A549 (cell line): ENCODE measurements at places on chromosomes 2 and 18. TPM values are rescaled to one million over a fixed set of nuclear protein-coding genes. Genes with fewer than 3 reads are reported as not detected.

GRCh38 chr2:197092431-197092830, 165.9 kb upstream of the PGAP1 start:
- DNase-seq, result no peak

DNA sequence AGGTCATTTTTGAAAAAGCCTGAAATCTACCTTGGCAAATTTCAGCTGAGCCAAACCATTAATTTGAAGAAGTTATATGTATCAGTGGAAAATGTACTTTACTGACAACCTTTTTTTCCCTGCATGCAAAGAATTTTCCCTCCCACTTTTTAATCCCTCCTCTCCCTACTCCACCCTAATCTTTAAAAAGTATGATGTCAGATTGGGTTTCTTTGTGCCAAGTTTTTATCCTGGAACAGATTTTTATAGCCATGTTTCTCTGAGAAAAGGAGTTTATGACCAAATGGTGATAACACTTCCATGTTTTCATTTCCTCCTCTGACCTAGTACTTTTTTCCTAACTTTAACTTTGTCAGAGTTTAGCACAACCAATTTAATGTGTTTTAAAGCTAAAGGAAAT, 250.3 kb upstream of the FOSL2 start:
- DNase-seq, result no peak

- DNase-seq, result no peak
Measured at GRCh38 chr2:241574911-241575623, 16.5 kb downstream of the BOK start.

GRCh38 chr2:139165041-139165440, 384.9 kb upstream of the NXPH2 start:
- no peak for DNase-seq

DNA sequence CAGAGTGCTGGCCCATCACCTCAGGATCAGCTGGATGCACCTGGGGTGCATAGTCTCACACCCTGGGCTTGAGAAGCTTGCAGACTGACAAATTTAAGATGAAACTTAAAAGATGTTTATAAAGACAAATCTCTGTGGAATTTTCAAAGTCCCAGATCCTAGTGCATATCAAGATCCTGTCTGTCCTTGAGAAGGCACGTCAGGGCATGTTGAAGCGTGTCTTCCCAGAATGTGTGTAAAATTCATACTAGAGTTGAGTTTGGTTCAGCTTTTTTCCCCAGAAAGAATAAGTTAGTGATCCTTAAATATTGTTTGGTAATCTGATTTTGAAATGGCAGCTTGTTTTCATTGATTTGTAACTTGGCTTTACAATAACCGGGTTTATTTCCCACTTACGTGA, 27.5 kb downstream of the INSIG2 start:
- no peak for DNase-seq

DNA sequence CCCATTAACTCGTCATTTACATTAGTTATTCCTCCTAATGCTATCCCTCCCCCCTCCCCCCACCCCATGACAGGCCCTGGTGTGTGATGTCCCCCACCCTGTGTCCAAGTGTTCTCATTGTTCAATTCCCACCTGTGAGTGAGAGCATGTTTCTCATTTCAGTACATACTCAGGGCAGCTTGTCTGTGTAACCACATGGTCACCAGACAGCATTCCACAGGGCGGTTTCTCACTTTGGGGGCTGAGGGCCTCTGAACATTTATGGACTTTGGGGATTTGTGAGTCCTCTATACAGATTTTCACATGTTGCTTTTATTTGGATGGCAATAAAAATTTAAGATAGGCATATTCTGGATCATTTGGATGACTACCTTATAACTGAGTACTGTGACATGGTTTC, 84.0 kb downstream of the LYPD6B start:
- DNase-seq, result no peak

GRCh38 chr2:181742361-181742760, 62.0 kb upstream of the NEUROD1 start:
- no peak for DNase-seq

GRCh38 chr2:144320491-144320890, 199.4 kb downstream of the ZEB2 start:
- DNase-seq, result no peak

DNA sequence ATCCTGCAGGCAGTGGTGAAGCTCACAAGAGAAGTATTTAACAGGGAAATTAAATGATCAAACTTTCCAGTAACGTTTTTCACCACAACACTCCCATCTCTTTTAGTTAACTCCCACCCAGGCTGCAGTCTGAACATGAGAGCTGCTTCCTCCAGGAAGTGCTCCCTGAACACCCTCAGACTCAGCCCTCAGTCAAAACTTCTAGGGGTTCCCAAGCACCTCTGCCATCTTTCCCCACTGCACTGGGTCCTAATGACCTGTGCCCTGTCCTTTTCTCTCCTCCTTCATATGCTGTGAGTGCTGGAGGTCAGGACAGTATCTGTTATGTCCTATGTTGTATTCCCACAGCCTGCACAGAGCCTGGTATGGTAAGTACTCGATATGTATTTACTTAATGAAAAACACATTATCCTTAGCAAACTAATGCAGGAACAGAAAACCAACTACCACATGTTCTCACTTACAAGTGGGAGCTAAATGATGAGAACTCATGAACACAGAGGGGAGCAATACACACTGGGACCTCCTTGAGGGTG, 49.2 kb upstream of the ASPRV1 start:
- DNase-seq, result no peak

GRCh38 chr18:24065906-24066305, 51.4 kb downstream of the TTC39C start:
- DNase-seq, result no peak

- no peak for DNase-seq
Measured at GRCh38 chr2:103788951-103789350, 1027.1 kb downstream of the TMEM182 start.

GRCh38 chr2:101518578-101519492, 43.9 kb upstream of the RFX8 start:
- DNase-seq, result peak; percentile 83

DNA sequence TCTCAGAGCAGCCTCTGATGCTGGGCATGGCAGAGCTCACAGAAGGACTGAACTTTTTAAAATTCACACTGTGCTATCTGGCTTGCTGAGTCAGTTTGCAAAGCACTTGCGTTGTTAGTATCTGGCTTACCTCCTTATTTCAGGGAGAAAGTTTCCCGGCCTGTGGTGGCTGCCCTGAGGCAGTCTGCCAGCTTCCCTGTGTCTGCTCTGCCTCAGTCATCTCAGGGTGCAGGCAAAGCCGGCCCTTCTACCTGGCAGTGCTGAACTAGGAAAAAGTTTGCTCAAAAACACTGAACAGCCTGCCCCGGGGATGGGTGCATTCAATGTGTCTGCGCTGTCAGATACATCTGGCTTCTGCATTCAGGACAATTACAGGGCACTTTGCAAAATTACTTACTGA, 90.2 kb upstream of the UXS1 start:
- no peak for DNase-seq

GRCh38 chr2:99096728-99097127, 44.8 kb upstream of the C2orf15 start:
- DNase-seq, result no peak

GRCh38 chr2:27184115-27184514, 27.7 kb upstream of the ATRAID start:
- no peak for DNase-seq

DNA sequence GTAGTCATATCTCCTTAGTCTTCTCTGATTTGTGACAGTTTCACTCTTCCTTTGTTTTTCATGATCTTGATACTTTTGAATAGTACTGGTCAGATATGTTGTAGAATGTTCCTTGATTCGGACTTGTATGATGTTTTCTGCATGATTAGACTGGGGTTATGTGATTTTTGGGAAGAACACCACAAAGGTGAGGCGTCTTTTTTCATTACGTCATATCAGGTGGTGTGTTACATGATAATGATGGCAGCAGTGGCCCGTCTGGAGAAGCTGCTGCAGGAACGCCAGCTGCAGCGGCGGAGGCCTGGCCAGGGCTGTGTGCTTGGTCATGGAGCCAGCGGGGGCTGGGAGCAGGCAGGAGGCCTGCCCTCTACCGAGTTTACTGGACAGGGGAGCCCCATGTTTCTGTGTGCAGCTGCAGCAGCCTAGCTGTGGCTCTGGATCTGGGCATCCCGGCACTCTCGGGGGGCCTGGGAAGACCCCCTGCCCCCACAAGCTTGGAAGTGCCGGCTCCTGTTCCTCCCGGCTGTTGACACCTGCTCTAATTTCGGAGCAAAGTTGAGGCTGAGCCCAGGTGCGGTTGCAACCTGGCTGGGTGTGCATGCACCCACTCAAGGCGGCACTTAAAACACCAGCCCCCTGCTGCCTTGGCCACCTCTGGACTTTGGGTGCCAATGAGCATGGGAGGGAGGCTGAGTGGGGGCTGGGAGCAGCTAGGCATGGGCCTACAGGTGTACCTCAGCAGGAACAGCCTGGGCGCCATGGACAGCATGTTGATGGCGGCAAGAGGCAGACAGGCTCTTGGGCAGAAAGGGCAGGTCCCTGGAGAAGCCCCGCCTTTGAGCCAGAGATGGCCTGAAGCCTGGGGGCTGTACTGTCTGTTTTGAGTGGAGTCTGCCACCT, 26.1 kb downstream of the SLC4A10 start:
- no peak for DNase-seq

GRCh38 chr2:129400826-129401225, 578.6 kb upstream of the RAB6C start:
- no peak for DNase-seq

GRCh38 chr2:196162586-196163175, 8.7 kb downstream of the STK17B start:
- DNase-seq, result no peak

DNA sequence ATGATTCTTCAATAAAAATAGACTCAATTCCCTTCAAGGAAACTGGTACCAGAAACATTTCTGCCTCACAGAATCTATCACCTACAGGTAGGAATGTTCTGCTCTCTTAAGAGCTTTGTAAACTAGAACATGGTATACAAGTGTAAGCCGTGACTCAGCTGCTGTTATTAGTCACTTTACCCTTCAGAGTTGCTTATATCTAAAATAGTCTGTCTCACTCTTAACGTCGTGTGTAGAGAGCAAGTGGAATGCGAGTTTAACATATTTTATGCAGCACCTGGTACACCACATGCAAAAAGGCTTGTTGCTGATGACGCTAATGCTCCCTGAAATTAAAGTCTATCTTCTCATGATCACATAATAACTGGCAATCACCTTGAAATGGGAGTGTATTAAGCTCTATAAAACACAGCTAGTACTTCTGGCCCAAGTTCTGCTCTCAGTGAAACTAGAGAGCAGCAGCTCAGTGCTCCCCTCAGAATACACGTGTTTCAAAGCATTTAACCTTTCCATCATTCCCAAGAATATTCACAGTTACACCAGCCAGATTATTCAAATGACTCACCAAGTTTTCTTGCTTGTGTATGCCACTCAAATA, 420.0 kb downstream of the ZEB2 start:
- DNase-seq, result peak; percentile 52

DNA sequence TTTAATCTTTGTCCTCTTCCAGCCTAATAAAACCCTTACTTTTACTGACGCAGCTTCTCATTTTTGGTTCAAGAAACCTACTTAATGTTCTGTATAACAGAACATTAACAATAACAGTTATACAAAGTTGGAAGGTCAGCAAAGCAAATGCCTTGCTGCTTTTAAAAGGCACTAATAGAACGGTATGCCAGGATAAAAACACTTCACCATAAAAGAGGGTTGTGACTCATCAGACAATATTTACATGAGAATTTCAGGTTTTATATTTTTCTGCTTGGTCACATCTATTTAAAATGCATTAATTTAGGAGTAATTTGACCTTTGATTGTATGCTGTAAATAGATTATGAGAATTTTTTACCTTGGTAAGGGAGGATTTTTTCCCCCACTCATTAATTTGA, 3.0 kb downstream of the KLHL41 start:
- no peak for DNase-seq

DNA sequence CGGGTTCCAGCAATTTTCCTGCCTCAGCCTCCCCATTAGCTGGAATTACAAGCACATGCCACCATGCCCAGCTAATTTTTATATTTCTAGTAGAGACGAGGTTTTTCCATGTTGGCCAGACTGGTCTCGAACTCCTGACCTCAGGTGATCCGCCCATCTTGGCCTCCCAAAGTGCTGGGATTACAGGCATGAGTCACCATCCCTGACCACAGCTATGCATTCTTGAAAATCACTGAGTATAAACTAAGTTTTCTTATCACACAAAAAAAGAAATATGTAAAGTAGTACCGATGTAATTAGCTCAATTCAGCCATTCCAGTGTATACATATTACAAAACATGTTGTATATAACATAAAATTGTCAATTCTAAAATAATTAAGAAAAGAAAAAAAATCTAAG, 232.7 kb downstream of the MBD2 start:
- DNase-seq, result no peak

IL1A gene
- 0.10 to 0.11 TPM in 2 of 3 replicates, not detected in the other for polyA plus RNA-seq

CXCR4 gene
- polyA plus RNA-seq, result 0.09 to 0.12 TPM (median 0.12 TPM) in 3 replicates

THAP4 gene
- 51.0 to 56.7 TPM (median 53.2 TPM) in 3 replicates for polyA plus RNA-seq
